Dermis lymphatic vessel endothelial cell (primary cell): ENCODE measurements at places on chromosomes 16 and 17. TPM values are rescaled to one million over a fixed set of nuclear protein-coding genes. Genes with fewer than 3 reads are reported as not detected.

The ADAP2 gene
- total RNA-seq, result 0.43 and 1.2 TPM in 2 replicates

The USP43 gene
- total RNA-seq, result under 0.01 and 0.09 TPM in 2 replicates

The PRR15L gene
- not detected in 2 replicates for total RNA-seq

The GUCY2D gene
- total RNA-seq, result not detected in 2 replicates

The EXOC3L1 gene
- 47.2 and 80.1 TPM in 2 replicates for total RNA-seq

The SLC16A6 gene
- 0.43 and 0.54 TPM in 2 replicates for total RNA-seq

The FOXJ1 gene
- under 0.01 TPM in 1 of 2 replicates, not detected in the other for total RNA-seq

The NLE1 gene
- total RNA-seq, result 8.2 and 15.6 TPM in 2 replicates

The CCL17 gene
- not detected in 2 replicates for total RNA-seq

The MFSD6L gene
- not detected in 2 replicates for total RNA-seq

The HS3ST3B1 gene
- 0.43 and 1.0 TPM in 2 replicates for total RNA-seq

The DHRS7C gene
- total RNA-seq, result not detected in 2 replicates

The RTN4RL1 gene
- 0.33 and 0.77 TPM in 2 replicates for total RNA-seq

The TLCD2 gene
- total RNA-seq, result 1.6 and 3.4 TPM in 2 replicates

The CD7 gene
- total RNA-seq, result under 0.01 TPM in 1 of 2 replicates, not detected in the other

The SLFN13 gene
- total RNA-seq, result 1.3 and 1.5 TPM in 2 replicates

The PLLP gene
- total RNA-seq, result 2.7 and 3.5 TPM in 2 replicates

The ANKRD40CL gene
- total RNA-seq, result not detected in 2 replicates

The ESRP2 gene
- 0.17 and 1.7 TPM in 2 replicates for total RNA-seq

The IL21R gene
- 0.09 and 0.22 TPM in 2 replicates for total RNA-seq
